Activated gamma-delta T cell treated with anti-CD3 and anti-CD28 coated beads, Interleukin-2, amount 50 U/mL, for 16 hours (primary cell): ENCODE measurements at places on chromosomes 13 and 19.

- no peak for DNase-seq
Measured at GRCh38 chr13:100176801-100177400, 88.0 kb downstream of the PCCA start.

DNA sequence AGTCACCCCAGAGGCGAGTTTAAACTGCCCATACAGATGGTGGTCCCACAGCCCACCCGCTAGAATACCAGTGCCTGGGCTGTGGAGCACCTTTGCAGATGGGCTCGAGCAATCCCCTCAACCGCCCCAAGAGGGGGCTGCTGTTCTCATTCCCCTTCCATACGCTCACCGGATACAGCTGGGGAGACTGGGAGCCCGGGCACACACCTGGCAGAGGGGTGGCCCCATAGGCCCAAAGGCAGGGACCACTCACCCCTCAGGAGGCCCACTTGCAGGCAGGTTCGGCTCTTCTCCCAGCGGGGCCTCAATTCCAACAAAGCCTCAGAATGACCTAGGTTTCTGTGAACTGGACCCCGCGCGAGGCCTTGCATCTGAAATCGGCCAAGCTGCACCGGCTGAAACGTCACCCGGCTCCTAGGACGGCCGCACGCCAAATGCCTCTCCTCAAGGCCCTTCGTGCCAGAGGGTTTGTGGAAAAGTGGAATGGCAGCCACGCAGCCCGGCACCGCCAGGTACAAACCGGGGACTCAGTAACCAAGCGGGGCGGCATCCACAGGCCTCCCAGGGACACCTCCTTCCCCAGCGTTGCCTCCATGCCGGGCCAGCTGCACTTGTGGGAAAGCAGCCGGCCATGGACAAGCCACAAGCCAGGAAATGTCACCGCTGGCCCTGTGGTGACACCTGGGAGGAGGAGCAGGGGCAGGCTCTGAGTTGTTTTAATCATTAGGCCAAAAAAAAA, 18.7 kb downstream of the MLLT1 start:
- peak; percentile 22 for DNase-seq

DNA sequence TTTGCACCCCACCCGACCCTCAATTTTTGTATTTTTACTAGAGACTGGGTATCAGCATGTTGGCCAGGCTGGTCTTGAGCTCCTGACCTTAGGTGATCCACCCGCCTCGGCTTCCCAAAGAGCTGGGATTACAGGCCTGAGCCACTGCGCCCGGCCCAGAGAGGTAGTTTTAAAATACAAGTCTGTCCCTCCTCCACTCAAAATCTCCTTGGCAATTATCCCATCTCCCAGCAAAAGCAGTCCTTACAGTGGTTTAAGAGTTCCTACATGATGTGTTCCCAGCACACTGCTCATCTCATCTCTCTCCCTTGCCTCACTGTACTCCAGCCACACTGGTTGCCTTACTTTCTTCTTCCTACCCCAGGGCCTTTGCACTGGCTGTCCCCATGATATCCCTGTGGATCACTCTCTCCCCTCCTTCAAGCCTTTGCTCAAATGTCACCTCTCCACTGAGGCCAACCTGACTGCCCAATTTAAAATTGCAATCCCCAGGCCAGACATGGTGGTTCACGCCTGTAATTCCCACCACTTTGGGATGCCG, 24.3 kb downstream of the LRFN3 start:
- no peak for DNase-seq

GRCh38 chr13:49214917-49215376, 5.2 kb upstream of the MLNR start:
- no peak for DNase-seq

GRCh38 chr13:91195789-91196188, 151.7 kb upstream of the MIR17HG start:
- no peak for DNase-seq

- DNase-seq, result no peak
Measured at GRCh38 chr13:54591540-54591939, 1562.9 kb downstream of the OLFM4 start.

DNA sequence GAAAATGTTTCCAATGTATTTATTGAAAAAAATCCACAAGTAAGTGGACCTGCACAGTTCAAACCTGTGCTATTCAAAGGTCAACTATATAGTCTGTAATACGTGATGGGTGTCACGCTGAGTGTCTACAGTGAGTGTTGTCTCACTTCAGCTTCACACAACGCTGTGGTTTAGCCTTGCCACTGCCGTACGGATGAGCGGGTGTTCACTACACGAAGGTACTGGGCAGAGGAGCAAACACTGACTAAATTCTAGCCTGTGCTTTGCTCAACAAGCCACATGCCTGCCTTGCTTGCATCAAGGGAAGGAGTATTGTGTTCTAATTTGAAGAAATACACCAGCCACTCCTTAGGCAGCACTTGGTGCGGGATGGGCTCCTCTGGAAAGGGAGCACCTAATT, 3.4 kb upstream of the FFAR3 start:
- DNase-seq, result no peak

DNA sequence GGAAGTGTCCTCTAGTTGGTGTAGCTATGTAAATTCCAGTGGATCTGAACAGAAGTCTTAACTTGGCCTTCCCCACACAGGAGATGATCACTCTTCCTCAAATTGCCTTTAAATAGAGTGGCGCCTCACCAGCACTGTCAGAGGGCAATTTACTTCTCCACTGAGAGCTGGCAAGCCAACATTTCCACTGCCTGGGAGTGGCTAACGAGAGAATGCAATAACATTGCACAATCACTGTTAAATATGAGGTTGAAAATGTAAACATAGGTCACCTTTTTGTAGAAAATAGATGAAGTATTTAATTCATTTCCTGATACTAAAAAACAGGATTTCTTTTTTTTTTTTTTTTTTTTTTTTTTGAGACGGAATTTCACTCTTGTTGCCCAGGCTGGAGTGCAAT, 55.4 kb upstream of the UBL3 start:
- no peak for DNase-seq

- peak; percentile 44 for DNase-seq
Measured at GRCh38 chr19:18496167-18496979, 25.5 kb downstream of the ELL start.

DNA sequence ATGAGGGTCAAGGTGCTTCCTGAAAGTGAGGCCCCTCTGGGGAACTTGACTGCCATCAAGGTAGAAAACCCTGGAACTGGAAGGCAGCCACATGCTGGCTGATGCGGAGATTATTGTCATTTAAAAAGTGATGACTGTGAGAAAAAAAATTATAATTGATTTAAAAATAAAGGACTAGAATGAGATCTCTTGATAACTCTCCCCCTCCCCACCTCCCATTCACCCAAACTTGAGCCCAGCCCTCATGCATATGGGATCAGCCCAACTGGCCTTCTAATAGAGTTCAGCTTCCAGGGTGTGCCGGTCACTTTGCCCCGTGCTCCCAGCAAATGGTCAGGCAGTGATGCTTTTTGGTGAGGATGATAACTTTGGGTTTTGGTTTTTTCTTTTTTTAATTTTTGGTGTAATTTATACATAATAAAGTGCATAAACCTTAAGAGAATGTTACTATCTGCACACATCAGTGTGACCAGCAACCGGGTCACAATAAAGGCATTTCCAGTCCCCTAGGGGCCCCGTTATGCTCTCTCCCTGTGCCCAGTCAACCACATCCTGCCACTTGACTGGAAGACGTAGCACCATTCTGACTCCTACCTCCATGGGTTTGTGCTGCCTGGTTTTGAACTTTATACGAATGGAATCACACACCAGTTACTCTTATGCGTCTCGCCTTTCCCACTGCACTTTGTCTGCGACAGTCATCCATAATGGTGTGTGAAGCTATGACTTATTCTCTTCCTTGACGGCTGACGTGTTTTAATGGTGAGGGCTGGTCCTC, 187.9 kb downstream of the USP12 start:
- no peak for DNase-seq

DNA sequence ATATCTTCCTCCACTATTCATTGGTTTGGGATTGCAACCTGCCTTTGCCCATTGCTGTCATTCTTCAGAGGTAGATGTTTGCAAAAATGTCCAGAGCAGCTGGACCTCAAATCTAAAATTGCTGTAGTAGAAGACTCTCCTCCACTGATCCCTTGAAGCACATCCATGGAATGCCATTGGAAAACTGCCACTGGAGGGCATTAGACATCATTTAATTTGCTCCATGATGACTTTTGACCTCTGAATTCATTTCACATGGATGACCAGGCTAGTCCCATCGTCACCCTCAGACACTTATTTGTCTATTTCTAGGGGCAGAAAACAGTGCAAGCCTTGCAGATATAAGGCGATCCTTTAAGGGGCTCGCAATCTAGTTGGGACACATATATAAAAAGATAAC, 33.9 kb upstream of the FLT1 start:
- no peak for DNase-seq

DNA sequence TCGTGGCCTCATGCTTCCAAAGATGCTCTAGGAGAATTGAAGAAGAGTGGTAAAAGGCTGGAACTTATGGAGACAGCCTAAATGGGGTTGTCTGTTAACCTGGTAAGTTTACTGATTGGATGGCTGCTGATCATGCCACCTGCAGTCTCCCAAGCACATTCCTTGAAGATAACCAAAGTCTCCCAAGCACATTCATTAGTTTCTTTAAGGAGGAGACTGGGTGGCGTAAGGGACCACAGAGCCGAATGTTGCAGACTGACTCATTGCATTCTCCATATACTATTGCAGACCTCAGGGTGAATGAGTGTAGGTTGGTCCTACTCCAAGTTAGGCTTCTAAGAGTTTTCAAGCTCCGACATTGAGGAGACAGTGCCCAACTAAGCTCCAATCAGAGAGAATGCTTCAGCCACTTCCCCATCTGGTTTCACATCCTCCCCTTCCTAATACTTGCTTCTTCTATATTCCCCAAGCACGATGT, at the start of gene IGFL3:
Gene IGFL3 (minus strand): TSS at position 51 of the 478 bp plus-strand sequence. CDS start 39 bp downstream, at position 12.
- no peak for DNase-seq
